ENCODE measurements at places on chromosomes 4 and X.
A peak's percentile ranks its signal among the peaks of the same experiment; 100 is the strongest.

GRCh38 chrX:370244-370962, 16.3 kb downstream of the PPP2R3B start:
- H3K27ac ChIP-seq = no peak overlapping the region
- H3K4me1 ChIP-seq = no peaks in the 10 kb centered on the region
- no peak for DNase-seq
- no peaks in the 10 kb centered on the region for H3K27me3 ChIP-seq
- H3K36me3 ChIP-seq = no peaks in the 10 kb centered on the region

GRCh38 chr4:139684351-139684750, 18.7 kb downstream of the MGST2 start:
- H3K27me3 ChIP-seq = no peaks in the 10 kb centered on the region
- no peak overlapping the region for H3K4me3 ChIP-seq
- H3K36me3 ChIP-seq = peaks cover 4% of the 10 kb centered on the region

- no peaks in the 10 kb centered on the region for H3K27me3 ChIP-seq
- no peaks in the 10 kb centered on the region for H3K4me1 ChIP-seq
Observed at GRCh38 chrX:151704041-151704663, 8.9 kb downstream of the PRRG3 start.

DNA sequence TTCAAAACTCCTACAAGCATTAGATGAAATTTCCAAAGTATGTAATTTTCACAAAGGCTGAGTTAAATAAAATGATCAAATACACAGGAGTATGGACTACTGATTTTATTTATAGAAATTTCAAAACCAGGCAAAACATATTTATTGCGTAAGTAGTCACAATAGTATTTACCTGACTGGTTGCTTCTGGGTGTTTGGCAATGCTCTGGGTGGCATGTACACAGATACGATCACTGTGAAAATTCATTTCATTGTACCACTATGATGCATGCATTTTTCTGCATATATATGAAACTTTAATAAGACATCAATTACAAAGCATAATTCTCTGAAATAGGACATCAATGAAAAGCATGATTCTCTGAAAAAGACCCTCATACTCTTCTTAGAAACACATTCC, 384.2 kb downstream of the TLL1 start:
- H3K36me3 ChIP-seq = no peaks in the 10 kb centered on the region
- DNase-seq = no peak
- no peak overlapping the region for H3K27ac ChIP-seq
- no peaks in the 10 kb centered on the region for H3K27me3 ChIP-seq
- no peak overlapping the region for H3K4me3 ChIP-seq
- H3K4me1 ChIP-seq = no peaks in the 10 kb centered on the region

DNA sequence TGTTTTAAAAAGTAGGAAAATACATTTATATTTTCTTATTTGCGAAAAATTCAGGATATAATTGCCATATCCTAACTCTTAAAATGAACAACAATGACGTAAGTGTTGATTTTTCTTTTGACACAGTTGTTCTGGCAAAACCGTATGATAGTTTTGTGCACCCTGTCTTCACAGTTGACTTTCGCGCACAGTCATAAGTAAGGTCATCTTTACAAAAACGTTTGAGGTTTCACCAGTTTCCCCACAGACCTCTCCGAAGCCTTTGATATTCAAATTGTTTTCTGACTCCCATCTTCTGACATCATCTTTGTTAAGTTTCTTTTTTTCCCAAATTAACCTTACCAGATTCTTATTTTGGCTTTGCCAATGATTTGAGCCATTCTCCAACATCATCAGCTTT, 48.1 kb upstream of the ATXN3L start:
- H3K27ac ChIP-seq = no peak overlapping the region
- H3K36me3 ChIP-seq = no peaks in the 10 kb centered on the region
- DNase-seq = no peak
- H3K27me3 ChIP-seq = no peaks in the 10 kb centered on the region
- no peak overlapping the region for H3K4me3 ChIP-seq

DNA sequence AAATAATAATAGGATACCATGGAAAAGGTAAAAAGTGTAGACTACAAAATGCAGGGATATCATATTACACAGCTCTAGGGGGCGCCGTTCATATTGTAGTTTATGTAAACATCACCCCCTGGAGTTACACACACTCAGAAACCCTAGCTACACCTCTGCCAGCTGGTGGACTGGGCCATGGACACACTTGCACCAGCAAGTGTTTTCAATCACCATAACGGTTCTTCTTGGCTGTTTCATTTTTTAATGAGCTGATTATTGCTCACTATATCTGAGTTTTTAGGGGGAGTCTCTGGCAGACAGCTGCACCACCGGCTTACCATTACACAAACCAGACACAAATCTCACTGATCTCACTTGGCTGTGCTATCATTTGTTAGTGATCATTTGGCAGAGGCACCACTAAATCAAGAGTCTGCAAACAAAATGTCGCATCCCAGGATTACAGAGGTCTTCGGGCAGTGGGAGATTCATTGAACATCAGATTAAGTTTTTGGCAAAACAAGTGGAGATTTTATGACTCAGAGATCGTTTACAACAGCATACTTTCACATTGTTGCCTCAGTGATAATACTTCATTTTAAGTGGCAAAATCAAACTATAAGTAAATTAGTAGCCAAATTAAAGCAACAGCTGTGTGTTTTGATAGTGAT, 185.7 kb downstream of the UNC5C start:
- no peak overlapping the region for H3K27ac ChIP-seq
- H3K27me3 ChIP-seq = no peaks in the 10 kb centered on the region
- no peak for DNase-seq
- H3K36me3 ChIP-seq = no peaks in the 10 kb centered on the region
- H3K4me1 ChIP-seq = peaks cover 5% of the 10 kb centered on the region
- no peak overlapping the region for H3K4me3 ChIP-seq

DNA sequence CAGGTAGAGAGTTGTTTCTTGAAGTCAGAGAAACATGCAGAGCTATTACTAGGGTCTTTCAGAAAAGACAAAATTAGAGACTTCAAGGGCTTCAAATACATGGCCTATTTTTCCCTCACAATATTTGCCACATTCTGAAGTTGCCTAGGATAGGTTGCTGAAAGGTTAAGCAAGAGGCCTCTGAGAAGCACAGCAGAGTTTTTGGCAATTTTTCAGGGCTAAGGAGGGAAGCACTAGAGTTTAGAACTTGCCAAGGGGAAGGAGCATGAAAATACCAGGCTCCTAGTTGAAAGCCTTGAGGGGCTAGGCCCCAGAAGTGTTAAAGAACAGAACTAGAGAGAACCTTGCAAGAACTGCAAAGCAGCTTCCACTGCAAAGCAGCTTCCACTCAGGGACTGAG, 86.4 kb downstream of the ANAPC10 start:
- no peak overlapping the region for H3K4me3 ChIP-seq
- H3K36me3 ChIP-seq = no peaks in the 10 kb centered on the region
- H3K27ac ChIP-seq = no peak overlapping the region

DNA sequence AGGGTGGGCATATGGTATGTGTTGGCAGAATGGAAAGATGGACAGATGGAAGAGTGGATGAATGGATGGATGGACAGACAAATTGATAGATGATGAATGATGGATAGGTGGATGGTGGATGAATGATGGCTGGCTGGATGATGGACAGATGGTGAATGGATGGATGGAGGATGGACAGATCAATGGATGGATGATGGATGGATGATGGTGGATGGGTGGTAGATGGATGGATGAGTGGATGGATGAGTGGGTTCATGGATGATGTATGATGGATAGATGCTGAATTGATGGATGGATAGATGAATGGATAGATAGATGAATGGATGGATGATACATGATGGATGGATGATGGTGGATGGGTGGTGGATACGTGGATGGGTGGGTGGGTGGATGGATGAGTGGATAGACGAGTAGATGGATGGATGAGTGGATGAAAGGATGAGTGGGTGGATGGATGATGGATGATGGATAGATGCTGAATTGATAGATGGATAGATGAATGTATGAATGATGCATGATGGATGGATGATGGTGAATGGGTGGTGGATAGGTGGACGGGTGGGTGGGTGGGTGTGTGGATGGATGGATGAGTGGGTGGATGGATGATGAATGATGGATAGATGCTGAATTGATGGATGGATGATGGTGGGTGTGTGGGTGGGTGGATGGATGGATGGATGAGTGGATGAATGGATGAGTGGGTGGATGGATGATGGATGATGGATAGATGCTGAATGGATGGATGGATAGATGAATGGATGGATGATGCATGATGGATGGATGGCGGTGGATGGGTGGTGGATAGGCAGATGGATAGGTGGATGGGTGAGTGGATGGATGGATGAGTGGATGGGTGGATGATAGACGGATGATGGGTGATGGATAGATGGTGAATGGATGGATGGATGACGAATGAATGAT, 249.6 kb downstream of the AFAP1 start:
- no peaks in the 10 kb centered on the region for H3K4me1 ChIP-seq
- no peaks in the 10 kb centered on the region for H3K36me3 ChIP-seq
- H3K27me3 ChIP-seq = no peaks in the 10 kb centered on the region
- no peak overlapping the region for H3K27ac ChIP-seq
- no peak for DNase-seq
- no peak overlapping the region for H3K4me3 ChIP-seq

GRCh38 chr4:118740869-118741268, 55.7 kb downstream of the METTL14 start:
- H3K4me1 ChIP-seq = peaks cover 3% of the 10 kb centered on the region
- no peaks in the 10 kb centered on the region for H3K27me3 ChIP-seq
- no peak overlapping the region for H3K27ac ChIP-seq
- H3K4me3 ChIP-seq = no peak overlapping the region
- H3K36me3 ChIP-seq = peaks cover 2% of the 10 kb centered on the region

- H3K4me1 ChIP-seq = no peaks in the 10 kb centered on the region
- no peak overlapping the region for H3K4me3 ChIP-seq
- H3K27me3 ChIP-seq = no peaks in the 10 kb centered on the region
- H3K27ac ChIP-seq = no peak overlapping the region
Observed at GRCh38 chr4:105061731-105062130, 84.9 kb upstream of the TET2 start.

DNA sequence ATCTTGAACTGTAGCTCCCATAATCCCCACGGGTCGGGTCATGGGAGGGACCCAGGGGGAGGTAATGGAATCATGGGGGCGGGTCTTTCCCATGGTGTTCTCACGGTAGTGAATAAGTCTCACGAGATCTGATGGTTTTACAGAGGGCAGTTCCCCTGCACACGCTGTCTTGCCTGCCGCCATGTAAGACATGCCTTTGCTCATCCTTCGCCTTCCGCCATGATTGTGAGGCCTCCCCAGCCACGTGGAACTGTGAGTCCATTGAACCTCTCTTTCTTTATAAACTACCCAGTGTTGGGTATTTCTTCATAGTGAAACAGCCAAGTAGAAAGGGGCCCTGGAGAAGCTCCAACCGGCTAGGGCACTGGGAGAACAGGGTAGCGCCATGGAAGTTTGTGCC, 12.3 kb downstream of the CTAG1A start:
- H3K27ac ChIP-seq = no peak overlapping the region
- no peak overlapping the region for H3K4me3 ChIP-seq
- DNase-seq = no peak
- no peaks in the 10 kb centered on the region for H3K36me3 ChIP-seq

GRCh38 chrX:68822641-68823410, 6.0 kb upstream of the EFNB1 start:
- H3K27me3 ChIP-seq = no peaks in the 10 kb centered on the region
- H3K4me1 ChIP-seq = no peaks in the 10 kb centered on the region
- no peak overlapping the region for H3K4me3 ChIP-seq
- no peaks in the 10 kb centered on the region for H3K36me3 ChIP-seq
- H3K27ac ChIP-seq = no peak overlapping the region

GRCh38 chrX:19705196-19705769, 182.1 kb downstream of the SH3KBP1 start:
- H3K36me3 ChIP-seq = no peaks in the 10 kb centered on the region
- no peak for DNase-seq
- H3K27ac ChIP-seq = no peak overlapping the region
- H3K4me3 ChIP-seq = no peak overlapping the region
- no peaks in the 10 kb centered on the region for H3K4me1 ChIP-seq

DNA sequence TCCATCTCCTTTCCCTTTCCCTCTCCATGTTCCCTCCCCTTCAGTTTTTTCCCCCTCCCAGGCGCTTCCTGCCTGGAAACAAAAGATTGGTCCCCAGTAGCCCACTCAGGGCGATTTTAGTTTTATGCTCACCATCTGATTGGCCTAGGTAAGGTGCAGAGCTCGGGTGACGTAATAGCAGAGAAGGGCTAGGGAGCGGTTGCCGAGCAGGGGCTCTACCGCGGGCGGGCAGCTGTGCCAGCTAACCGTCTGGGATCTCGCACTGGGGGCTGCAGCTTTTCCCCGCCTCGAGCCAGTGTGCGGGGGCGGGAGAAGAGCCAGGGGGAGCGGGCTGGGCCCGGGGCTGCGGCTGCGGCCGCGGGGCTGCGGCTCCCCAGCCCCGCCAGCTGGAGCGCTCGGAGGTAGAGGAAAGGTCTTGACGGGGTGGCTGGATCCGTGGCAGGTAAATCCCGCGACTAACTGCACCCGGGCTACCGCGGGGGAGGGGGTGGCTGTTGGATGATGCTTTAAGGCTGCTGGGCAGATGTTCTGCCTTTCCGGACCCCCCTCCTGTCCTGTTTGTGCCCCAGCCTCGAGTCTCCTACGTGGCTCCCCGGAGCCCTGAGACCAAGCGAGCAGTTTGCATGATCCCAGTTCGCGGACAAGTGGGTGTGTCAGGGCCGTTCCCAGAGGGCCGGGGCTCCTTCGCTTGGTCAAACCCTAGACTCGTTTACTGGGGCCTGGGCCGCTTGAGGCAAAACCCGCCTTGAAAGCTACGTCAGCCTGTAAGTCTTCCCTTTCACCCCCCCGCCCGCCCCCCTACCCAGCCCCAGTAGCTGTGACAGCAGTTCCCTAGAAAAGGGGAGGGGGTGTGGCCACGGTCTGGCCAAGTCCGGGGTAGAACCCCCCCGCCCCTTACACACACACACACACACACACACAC, at the start of gene PAK3:
PAK3 (plus strand) TSS at position 218 of the 922 bp plus-strand sequence. CDS start 26,913 bp downstream, outside the sequence.
- H3K36me3 ChIP-seq = no peaks in the 10 kb centered on the region
- no peaks in the 10 kb centered on the region for H3K27me3 ChIP-seq
- H3K4me3 ChIP-seq = peak within 1 kb of the TSS; percentile 92
- peak within 1 kb of the TSS; percentile 65 for H3K27ac ChIP-seq

DNA sequence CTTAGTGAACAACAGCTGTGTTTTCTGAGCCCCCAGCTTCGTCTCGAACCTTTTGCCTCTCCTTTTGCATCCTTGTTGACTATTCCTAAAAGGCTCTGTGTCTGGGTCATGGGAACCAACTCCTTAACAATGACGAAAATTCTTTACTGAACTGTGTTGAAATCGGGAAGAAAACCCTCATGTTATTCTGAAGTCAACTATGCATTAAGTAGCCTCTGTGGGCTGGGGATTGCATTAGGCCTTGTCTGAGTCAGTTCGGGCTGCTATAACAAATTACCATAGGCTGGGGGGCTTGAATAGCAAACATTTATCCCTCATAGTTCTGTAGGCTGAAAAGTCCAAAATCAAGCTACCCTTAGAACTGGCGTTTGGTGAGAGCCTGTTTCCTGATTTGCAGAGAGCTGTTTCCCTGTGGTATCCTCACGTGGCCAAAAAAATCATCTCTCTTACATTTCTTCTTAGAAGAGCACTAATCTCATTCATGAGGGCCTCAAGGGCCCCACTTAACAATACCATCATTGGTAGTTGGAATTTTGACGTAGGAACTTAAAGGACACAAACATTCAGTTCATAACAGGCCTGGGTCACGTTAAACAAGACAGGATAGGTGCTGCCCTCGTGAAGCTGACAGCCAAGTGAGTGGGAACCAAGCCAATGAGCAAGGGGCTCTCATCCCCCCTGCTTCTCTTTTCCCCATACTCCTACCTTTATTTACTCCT, 75.9 kb downstream of the CLNK start:
- no peak for DNase-seq
- no peak overlapping the region for H3K4me3 ChIP-seq
- no peaks in the 10 kb centered on the region for H3K27me3 ChIP-seq
- no peaks in the 10 kb centered on the region for H3K36me3 ChIP-seq

GRCh38 chrX:81201071-81201470, 642 bp downstream of the HMGN5 start:
- H3K36me3 ChIP-seq = no peaks in the 10 kb centered on the region
- H3K4me1 ChIP-seq = no peaks in the 10 kb centered on the region
- DNase-seq = no peak
- no peaks in the 10 kb centered on the region for H3K27me3 ChIP-seq
- no peak overlapping the region for H3K27ac ChIP-seq
